ENCODE measurements at places on chromosomes 13 and 19. TPM values are rescaled to one million over a fixed set of nuclear protein-coding genes. Genes with fewer than 3 reads are reported as not detected.

FLT1 gene
- 8.9 TPM for total RNA-seq

GTPBP3 gene
- total RNA-seq: 7.6 TPM

S1PR4 gene
- not detected for total RNA-seq

ZNF90 gene
- total RNA-seq: 1.6 TPM

PSG3 gene
- not detected for total RNA-seq

MTMR6 gene
- 8.4 TPM for total RNA-seq

RAD23A gene
- 59.7 TPM for total RNA-seq

AMH gene
- 0.38 TPM for total RNA-seq

CYP2A6 gene
- total RNA-seq: not detected

TJP3 gene
- not detected for total RNA-seq

FOXO1 gene
- 1.9 TPM for total RNA-seq

ZGLP1 gene
- 0.23 TPM for total RNA-seq

FLT3 gene
- not detected for total RNA-seq

CGB7 gene
- total RNA-seq: 0.23 TPM

DPF1 gene
- total RNA-seq: not detected

GPR12 gene
- total RNA-seq: not detected

MTUS2 gene
- total RNA-seq: 0.30 TPM
